Fibroblast of skin of right quadriceps (primary cell): ENCODE measurements at places on chromosomes 5 and 9.

- DNase-seq: peak; percentile 7
Measured at GRCh38 chr9:70315389-70315788, 56.6 kb downstream of the SMC5 start.

GRCh38 chr5:139474890-139475791, 4.3 kb downstream of the SMIM33 start:
- peak; percentile 86 for DNase-seq

DNA sequence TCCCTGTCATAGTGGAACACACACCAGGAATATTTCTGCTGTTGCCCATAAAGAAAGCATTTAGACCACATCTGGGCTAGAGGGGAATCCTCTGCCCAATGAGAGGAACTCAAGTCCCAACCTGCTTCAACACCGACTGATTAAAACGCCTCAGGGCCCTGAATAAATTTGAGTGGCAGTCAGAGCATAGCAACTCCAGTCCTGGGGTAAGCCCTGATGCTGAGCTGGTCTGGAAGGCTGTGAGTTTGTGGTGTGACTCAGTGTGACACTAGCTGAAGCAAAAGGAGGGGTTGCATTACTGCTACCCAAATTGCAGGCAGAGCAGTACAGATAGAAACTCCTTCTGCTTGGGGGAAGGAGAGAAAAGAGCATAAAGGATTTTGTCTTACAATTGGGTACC, 148.3 kb downstream of the PRDM9 start:
- no peak for DNase-seq

- peak; percentile 24 for DNase-seq
Measured at GRCh38 chr5:37626266-37626665, 213.6 kb downstream of the GDNF start.

- DNase-seq: no peak
Measured at GRCh38 chr9:124439686-124440243, 10.5 kb upstream of the ADGRD2 start.

- DNase-seq: peak; percentile 51
Measured at GRCh38 chr9:92097997-92098482, 17.2 kb downstream of the SPTLC1 start.

DNA sequence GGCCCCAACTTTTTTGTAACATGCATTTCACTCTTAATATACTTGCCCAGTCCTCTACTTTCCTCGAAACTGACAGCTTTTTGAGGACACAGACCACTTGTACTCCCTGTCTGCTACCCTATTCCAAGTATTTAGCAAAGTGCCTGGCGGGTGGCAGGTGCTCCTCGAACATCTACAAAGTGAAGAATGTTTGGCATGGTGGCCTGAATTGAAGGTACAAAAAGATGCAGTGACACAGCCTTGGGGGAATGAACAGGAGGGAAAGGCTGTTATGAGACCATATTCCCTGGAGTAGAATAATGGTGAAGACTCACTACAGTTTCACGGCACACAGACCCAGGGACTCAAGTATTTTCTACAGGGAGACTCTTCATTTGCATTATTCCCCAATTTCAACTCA, 590.9 kb downstream of the PRELID2 start:
- DNase-seq: no peak

- DNase-seq: no peak
Measured at GRCh38 chr5:6452622-6453504, 4.2 kb downstream of the UBE2QL1 start.

- DNase-seq: no peak
Measured at GRCh38 chr5:139759219-139759721, 36.3 kb upstream of the PSD2 start.

DNA sequence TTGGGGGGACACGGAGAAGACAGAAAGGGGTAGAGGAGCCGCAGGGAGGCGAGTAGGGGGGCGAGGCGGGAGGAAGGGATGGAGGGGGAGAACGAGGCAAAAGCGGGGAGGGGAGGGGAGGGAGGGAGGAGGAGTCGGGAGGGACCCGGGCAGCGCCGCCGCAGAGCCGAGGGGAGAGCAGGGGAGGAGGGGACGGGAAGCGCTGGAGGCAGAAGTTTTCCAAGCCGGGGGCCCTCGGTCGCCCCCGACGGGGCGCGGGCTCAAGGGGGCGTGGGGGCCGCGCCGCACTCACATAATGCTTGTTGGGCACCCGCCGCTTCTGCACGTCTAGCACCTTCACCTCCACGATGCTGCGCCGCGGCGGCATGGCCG, 353 bp downstream of the SH3PXD2B start:
- DNase-seq: peak; percentile 54

- no peak for DNase-seq
Measured at GRCh38 chr9:27445688-27446087, 78.4 kb upstream of the IFNK start.

DNA sequence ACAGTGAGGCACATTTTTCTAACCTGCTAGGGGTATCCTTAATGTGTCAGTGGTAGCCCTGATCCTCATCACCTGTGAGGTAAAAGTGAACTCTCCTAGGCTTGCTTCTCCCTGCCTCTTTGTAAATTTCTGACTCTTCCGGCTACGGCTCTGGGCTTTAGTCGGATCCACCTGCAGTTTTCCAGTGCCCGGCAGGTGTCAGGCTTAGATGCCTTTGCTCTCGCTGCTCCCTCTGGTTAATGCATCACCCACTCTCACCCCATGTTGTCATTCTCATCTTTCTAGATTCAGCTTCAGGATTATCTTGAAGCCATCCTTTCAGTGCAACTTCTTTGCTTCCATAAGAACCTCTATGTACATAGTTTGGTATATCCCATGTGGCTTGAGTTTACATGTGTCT, 3.6 kb downstream of the CEP78 start:
- peak; percentile 6 for DNase-seq

DNA sequence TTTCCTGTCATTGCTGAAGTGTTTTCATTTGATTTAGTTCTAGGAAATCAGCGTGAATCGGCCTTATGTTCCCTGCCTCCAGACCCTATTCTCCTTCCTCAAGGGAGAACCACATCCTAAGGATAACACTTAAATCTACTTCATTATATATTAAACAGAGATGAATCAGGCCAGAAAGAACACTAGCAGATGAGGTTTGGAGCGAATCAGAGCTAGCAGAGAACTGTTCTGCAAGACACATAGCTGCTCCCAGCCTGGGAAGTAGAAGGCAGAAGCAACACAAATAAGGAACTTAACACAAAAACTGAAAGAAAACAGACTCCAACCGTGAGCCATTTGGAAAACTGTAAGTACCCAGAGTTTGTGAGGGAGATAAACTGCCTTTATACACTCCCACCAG, 718.2 kb downstream of the SEMA5A start:
- DNase-seq: peak; percentile 49

DNA sequence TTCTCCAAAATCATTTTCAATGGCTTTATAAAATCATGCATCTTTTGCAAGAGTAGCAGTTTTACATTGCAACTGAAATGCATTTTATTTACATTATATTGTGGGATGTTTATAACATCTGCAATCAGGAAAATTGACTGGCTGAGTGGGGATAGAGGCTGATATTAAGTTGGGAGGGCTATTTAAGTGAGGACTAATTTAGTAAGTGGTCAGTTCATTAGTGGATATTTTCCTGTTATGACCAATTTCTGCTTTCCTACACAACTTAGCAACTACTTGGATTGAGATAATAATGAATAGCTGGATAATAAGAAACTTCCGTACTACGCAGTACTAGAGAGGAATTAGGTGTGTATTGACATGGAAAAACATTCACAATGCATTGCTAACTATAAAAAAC, 92.9 kb upstream of the SSBP2 start:
- no peak for DNase-seq

- DNase-seq: no peak
Measured at GRCh38 chr9:131436865-131437271, 43.0 kb downstream of the PRRC2B start.

GRCh38 chr5:32936329-32936728, 225.2 kb downstream of the NPR3 start:
- DNase-seq: no peak

DNA sequence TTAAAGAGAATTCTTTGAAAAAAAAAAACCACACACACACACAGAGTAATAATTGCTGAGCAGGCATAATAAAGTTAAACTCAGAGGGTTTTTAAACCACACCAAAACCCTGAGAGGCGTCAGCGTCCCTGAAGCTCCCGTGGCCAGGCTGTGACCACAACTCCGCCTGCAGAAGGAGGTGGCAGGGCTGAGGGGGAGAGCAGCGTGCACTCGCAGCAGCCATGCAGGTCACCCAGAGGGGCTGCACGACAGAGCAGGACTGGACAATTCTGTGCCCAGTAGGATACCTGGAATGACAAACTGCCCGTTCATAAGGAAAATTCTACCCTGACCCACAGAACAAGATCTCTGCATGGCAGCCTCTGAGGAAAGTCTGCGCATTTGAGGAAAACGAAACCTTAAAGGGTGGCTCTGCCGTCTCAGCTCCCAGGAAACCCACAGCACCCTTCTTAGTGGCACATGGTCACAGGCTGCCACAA, 44.0 kb downstream of the ROR2 start:
- DNase-seq: peak; percentile 31

- DNase-seq: no peak
Measured at GRCh38 chr5:90675222-90675621, 116.6 kb downstream of the ADGRV1 start.

DNA sequence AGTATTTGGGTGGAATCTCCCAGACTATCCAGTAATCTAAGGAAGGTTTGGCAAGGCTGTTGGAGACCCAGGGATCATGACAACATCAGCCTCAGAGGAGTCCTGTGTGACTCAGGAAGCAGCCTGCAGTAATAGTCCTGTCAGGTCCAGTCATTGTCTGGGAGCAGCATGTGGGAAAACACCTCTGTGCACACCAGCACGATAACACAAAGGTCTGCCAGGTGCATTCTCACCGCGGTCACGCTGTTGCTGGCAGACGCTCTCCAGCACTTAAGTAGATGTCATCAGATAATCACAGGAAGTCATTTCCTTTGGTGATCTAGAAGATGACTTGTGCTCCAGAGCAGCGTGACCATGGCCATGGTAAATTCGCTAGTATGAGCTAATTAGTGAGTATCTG, 99.2 kb upstream of the IQGAP2 start:
- DNase-seq: no peak

- peak; percentile 51 for DNase-seq
Measured at GRCh38 chr5:159616952-159617351, 286.7 kb upstream of the IL12B start.

DNA sequence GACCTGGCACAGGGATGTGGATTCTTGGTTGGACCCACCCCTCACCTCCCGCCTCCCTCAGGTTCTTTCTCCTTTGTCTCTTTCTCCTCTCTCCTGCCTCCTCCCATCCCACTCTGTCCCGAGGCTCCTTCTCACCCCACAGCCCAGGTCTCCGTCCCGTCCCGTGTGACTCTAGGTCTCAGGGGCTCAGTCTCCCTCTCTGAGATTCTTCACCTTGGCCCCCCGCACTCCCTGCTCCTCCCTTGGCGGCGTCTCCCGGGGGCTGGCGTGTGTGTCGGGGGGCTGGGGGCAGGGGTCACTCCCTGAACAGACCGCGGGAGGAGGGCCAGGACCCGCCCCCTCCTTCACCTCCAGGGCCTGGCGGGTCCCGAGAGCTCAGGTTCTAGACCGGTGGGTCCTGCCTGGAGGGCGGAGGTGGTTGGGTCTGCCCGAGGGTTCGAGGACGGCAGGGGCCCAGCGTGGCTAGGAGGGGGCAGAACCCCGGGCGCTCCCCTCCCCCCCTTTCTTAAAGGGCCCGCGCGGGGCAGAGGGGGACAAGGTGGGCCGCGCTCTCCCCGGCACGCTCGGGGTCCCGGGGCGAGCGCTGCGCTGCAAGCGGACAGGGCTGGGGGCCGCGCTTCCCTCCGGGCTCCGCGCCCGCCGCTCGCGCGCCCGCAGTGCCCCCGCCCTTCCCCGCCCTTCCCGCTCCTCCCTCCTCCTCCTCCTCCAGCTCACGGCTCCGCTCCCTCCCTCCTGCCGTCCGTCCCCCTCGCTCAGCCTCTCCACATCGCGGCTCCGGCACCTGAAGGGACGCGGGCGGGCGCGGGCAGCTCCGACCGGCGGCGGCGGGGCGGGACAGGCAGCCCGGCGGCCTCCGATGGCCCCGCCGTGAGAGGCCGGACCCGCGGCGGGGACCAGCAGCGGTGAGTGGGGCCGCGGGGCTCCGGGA, at the start of gene PSD2:
PSD2 (plus strand) TSS at position 735 of the 928 bp plus-strand sequence. CDS start 13,633 bp downstream, outside the sequence.
- DNase-seq: no peak

GRCh38 chr9:110671849-110672248, 3.3 kb downstream of the MUSK start:
- no peak for DNase-seq

DNA sequence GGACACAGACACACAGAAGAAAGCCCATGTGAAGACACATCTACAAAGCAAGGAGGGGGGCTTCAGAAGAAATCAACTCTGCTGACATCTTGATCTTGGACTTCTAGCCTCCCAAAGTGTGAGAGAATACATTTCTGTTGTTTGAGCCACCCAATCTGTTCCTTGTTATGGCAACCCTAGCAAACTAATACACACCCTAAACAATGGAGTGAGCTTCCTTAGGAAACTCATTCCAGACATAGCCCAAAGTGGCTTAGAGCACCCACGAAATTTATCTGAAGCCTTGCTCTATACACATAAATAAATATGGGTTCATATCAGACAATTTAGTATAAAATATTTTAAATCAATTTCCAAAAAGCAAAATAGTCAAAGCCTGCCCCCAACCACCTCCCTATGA, 7.6 kb upstream of the TBC1D2 start:
- no peak for DNase-seq

- no peak for DNase-seq
Measured at GRCh38 chr5:96952118-96952750, 16.4 kb downstream of the LNPEP start.

GRCh38 chr5:82329393-82329792, 51.2 kb upstream of the RPS23 start:
- DNase-seq: no peak

DNA sequence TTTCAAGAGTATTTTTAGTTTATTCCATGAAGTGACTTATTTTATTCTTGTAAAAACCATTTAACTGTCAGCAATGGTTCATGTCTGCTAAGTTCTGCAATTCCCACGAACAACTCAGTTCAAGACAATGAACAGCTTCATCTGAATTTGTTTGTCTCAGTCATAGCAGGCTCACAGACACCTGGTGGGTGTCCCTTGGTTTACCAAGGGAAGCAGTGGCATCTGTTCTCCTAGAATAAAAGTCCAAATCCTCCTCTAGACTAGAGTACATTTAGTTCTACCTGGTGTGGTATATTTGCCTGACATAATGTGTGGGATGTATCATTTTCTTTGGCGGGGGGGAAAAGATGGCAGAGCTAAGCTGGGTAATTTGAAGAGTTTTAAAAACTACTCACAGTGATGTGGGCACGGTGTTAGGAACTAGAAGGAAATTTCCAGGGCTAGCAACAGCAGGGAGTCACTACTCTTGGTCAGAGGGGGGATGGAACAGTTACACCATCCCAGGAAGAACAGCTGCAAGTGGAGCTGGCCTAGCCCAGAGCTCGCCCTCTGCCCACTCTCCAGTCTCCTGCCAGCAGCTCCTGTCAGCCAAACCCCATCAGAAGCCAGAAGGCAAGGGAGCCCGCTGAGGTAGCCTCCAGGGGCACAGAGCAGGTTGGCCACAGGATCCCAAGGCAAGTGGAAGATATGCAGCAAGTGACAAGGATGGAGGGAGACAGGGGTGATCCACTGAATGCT, 100.3 kb downstream of the PJA2 start:
- no peak for DNase-seq

- DNase-seq: no peak
Measured at GRCh38 chr9:70517926-70518610, 103.6 kb upstream of the KLF9 start.
